A172 (cell line): ENCODE measurements at places on chromosomes 5 and 9.

- DNase-seq: no peak
Measured at GRCh38 chr5:24595329-24595728, 49.4 kb downstream of the CDH10 start.

- DNase-seq: no peak
Measured at GRCh38 chr5:139138109-139138508, 60.1 kb downstream of the SIL1 start.

DNA sequence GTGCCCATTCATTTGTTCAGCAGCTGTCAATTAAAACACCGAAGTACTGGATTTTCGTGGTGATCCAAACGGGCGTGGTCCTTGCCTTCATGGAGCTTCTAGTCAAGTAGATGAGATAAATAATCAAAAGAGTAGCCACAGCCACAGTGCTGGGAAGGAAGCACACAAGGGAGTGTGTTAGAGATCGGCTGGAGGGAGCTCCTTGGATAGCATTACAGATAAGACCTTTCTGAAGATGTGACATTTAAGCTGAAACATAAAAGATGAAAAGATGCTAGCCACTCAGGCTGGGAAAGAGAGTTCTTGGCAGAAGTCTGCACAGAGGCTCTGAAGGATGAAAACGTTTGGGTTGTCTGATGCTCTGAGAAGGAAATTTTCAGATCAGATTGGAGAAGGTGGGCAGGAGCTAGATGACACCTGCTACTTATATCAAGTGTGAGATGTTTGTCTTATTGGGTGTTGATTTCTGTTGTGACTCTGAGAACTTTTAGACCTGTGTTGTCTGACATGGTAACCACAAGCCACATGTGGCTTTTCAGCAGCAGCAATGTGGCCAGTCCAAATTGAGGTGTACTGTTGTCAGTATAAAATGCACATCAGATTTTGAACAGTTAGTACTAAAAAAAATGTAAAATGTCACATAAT is 123.9 kb downstream of the TLE4 start:
- no peak for DNase-seq

DNA sequence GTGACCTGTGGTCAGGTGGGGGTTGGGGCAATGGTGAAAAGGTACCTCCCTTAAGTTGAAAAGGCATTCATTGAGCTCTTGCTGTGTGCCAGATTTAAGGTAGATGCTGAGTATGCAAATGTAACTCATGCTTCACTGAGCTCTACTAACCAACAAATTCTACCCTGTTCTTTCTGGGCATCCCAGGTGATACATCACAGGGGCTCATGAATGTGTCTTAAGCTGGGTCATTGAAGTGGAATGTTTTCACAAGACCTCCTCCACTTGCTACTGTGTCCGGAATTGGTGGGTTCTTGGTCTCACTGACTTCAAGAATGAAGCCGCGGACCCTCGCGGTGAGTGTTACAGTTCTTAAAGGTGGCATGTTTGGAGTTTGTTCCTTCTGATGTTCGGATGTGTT is 362.8 kb upstream of the ZNF462 start:
- DNase-seq: no peak

- DNase-seq: no peak
Measured at GRCh38 chr9:68730570-68731235, 25.7 kb downstream of the PIP5K1B start.

GRCh38 chr9:90322296-90322695 is 320.3 kb downstream of the DIRAS2 start:
- DNase-seq: no peak

- no peak for DNase-seq
Measured at GRCh38 chr5:132463811-132464155, 26.8 kb downstream of the IRF1 start.

GRCh38 chr5:125372694-125373631 is 626.5 kb upstream of the ZNF608 start:
- DNase-seq: peak; percentile 49

DNA sequence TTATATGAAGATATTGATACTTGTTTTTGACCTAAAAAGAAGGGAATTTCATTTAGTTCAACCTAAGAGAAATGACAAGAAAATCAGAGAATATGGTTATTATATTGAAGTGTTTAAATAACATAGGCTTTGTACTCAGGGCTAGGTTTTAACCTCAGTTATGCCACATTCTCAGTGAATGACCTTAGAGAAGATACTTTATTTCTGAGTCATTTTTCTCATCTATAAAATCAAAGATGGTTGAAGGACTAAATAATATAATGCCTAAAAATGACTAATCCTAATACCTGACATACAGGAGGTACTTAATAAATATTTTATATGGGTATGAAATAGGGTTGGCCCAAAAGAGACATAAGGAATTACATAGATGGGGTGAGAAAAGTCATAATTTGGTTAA is 32.3 kb downstream of the DIMT1 start:
- no peak for DNase-seq

GRCh38 chr9:7119612-7120011 is 361.8 kb downstream of the KDM4C start:
- no peak for DNase-seq

- DNase-seq: no peak
Measured at GRCh38 chr5:99449786-99450185, 521.0 kb upstream of the CHD1 start.

DNA sequence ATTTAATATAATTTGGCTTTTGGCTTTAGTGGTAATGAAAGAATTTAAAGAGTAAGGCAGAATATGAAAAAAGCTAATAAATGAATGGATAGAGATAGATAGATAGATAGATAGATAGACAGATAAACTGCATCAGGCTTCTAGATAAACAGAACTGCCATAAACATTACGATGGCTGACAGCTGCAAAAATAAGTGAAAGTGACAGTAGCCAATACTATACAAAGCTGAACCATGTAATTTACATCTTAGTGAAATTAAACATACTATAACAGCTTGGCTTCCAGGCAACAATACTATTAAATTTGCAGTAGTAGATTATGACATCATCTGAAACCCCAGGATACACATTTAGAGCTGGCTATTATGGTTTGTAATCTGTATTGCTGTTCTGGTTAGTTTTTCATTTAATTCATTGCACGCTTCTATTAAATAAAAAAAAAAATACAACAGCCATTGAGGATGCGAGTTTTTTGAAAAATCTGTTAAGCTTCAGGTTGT is 1354.8 kb downstream of the PTPRD start:
- DNase-seq: no peak
